ENCODE measurements at places on chromosomes 6 and 20.

DNA sequence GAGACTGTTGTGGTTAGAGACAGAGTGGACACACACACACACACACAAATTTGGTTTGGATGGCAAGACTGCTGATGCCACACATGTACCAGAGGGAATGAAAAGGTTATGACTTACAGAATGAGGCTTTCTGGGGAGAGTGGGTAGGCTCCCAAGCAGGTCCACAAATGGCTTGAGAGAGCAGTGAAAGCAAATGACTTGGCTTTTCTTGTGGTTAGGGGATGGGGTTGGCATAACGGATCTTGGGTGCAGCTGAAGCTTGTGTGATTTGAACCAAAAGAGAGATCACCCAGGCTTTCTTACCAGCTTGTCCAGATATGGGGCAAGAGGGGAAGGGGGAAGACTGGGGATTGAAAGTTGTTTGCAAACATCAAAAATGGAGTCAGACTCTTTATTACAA, 73.9 kb upstream of the OLIG3 start:
- no peak for DNase-seq

- no peak for DNase-seq
Observed at GRCh38 chr6:7267466-7268091, 45.4 kb downstream of the SSR1 start.

- DNase-seq, result no peak
Observed at GRCh38 chr6:5592886-5593519, 331.7 kb downstream of the FARS2 start.

GRCh38 chr20:1287306-1287705, 21.2 kb downstream of the SNPH start:
- no peak for DNase-seq

DNA sequence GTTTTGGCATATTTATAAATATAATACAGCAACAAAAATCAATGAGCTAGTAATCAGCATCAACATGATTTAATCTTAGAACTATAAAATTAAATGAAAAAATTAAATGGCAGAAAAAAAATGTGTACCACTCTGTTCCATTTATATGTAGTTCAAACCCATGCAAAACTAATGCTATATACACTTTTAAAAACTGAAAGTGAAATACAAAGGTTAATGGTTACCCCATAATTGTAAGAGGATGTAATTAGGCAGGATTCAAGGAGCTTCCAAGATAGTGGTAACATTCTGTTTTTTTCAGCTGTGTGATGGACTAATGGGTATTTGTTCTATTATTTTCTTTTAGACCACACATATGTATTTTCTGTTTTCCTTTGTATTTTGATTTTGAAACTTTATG, 492.1 kb downstream of the UTRN start:
- DNase-seq, result no peak

DNA sequence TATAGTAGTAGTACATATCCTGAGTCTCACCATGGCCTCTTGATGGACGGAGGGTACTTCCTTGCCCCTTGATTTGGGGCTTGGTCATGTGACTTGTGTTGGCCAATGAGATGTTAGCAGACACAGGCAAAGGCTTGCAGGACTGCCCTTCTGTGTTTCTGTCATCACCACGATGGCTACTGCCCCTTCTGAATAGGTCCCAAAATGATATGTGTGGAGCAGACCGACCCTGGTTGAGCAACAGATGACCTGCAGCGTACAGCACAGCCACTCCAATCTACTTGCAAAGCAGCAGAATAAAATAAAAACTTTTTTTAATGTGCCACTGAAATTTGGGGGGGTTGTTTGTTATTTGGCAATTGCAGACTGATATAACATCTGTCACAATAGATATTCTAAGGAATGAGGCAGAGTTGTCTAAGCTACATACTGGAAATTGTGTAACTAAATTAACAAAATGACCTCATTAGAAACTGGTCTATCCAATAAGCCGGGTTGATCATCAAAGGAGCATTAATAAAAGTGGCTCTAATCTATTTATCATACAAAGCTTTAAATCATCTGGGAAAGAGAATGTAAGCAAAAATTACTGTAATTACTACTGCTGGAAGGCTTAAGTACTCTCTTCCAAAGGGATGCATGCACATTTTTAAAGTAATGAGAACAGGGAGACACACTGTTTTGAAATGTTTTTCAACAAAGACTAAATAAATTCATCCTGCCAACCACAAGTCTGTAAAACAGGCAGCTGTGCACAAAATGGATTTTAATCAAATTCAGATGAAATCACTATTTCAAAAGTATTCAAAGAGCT, 209.5 kb downstream of the KIF16B start:
- DNase-seq, result no peak

DNA sequence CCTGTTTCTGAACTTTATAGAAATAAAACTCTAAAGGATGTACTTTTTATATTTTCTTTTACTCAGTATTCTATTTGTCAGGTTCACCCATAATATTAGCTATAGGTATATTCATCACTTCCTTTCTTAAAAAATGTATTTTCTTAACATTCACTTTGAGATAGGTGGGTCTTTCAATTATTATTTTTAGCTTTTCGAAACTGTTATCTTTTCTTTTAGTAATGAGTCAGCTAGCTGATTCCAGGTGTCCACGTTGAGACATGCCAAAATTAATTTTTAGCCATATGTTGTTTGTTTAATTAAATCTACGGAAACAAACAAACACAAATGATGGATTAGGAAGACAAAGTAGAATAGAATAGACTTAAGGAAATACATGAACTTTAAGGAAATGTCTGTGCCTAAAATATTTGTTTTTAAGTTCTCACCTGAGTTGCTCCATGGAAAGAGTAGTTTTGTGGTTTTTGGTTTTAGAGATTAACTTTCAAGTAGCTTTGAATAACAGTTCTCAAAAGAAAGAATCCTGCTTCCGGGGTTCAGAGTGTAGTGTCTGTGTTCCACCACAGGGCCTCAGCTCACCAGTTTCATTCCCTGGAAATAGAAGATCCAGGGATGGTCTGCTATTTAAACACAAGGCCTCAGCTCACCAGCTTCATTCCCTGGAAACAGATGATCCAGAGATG, 435.0 kb downstream of the HAO1 start:
- no peak for DNase-seq

DNA sequence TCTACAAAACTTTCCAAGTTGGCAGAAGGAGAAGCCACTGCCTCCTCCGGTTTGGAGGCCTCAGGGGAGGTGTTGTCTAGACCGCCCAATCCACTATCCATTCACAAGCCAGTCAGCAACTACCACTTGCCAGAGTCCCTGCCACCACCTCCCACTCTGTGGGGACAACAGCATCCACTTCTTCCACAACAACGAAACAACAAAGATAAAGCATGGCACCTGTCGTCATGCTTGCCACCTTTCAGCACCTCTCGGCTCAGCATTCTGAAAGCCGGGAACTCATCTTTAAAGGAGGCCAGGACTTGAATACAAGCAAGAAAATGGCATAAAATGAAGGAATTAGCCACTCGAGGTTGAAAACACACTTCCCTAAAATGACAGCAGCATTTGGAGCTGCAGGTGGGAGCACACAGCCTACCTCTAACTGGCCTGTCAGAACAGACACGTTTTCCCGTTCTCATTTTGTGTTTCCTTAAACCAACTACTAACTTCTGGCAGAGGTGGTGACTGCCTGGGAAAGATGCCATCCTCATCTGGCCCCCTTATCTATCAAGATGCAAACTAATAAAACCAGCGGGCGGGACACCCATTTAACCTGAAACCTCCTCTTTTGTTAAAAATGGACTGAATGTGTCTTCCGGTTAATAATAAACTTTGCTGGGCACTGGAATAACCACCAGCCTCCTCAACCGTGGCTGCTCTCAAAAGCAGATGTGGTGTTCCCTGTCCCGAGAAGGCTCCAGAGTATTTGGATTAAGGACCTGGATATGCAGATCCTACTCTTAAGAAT, 21.7 kb downstream of the YTHDF1 start:
- no peak for DNase-seq

GRCh38 chr6:12749531-12750379, 33.2 kb downstream of the PHACTR1 start:
- no peak for DNase-seq

DNA sequence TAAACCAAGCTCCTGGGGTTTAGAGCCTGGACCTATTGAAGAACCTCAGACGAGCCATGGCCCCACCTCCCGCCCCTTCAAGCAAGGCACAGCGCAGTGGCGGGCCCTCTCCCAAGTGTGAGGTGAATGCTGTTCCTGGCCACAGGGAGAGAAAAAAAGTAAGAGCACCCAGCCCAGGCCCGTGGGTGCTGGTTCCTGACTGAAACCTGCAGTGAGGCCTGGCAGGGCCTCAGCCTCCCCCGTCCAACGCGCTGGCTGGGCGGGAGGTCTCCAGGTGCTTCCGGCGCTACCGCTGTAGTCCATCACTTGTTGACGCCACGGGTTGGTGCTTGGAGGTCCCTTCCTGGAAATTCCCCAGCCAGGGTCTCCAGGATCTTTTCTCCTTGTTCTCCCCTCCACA, 5.5 kb upstream of the FAM83C start:
- no peak for DNase-seq

GRCh38 chr6:34919651-34920050, 30.6 kb downstream of the ANKS1A start:
- no peak for DNase-seq

GRCh38 chr20:47300071-47300470, 56.4 kb downstream of the ZMYND8 start:
- no peak for DNase-seq

GRCh38 chr6:130105996-130106704, 87.8 kb downstream of the L3MBTL3 start:
- no peak for DNase-seq

GRCh38 chr6:73585566-73586415, 65.0 kb upstream of the EEF1A1 start:
- no peak for DNase-seq

DNA sequence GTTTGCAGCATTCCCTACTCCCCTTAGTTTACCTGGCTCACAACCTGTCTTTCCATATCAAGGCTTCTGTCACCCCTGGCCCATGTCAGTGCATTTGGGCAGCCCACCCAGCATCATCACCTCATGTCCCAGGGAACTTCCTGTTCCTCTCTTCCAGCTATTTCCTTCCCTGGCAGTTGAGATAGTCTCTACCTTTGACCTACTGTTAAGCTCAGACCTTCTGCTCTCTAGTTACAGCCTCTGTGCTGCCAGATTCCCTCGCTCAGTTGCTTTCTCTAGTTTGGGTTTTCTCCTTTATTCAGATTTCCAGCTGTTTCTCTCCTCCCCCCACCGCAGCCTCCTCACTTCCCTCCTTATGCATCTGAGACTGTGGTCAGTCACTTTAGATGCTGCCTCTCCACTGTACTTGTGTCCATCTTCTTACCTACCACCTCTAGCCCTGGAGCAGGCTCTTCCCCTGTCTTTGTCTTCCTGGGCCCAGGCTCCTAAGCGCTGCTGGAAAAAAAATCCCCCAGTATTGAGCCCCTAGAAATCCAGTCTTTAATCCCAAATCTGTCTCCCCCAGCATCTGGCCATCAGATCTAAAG, 16.3 kb downstream of the PTPN1 start:
- no peak for DNase-seq

- no peak for DNase-seq
Observed at GRCh38 chr6:13407709-13408695, 79.4 kb downstream of the GFOD1 start.

- DNase-seq, result no peak
Observed at GRCh38 chr6:149107520-149107919, 210.0 kb upstream of the TAB2 start.

Data from stimulated activated CD4-positive, alpha-beta T cell treated with anti-CD3 and anti-CD28 coated beads, TNF-alpha, amount 100 ng/mL, for 1 hour (primary cell).